Activated CD4-positive, CD25-positive, alpha-beta regulatory T cell (primary cell): ENCODE measurements at places on chromosomes 3 and 15.

DNA sequence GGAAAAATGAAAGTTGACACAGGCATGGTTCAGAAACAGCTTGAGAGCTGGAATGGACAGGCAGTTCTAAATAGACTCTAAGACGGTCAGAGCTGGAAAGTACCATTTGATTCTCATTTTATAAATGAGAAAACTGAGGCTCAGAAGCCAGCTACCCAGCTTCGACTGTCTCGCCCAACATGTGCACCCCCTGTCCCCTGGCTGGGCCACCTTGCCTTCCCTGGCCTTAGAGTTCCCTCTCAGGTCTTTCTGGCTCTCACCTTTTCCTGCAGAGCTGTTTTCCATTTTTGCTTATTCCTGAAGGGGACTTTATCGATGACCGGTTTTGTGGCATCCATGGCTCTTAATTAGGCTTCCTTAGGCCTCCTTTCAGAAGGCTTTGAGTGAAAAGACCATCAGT is 17.3 kb upstream of the DOCK3 start:
- DNase-seq = no peak

- no peak for DNase-seq
Measured at GRCh38 chr3:25573386-25574171, 91.1 kb downstream of the TOP2B start.

- no peak for DNase-seq
Measured at GRCh38 chr15:34610354-34610753, 26.9 kb upstream of the GOLGA8B start.

- DNase-seq = no peak
Measured at GRCh38 chr3:139286825-139287224, 57.0 kb upstream of the MRPS22 start.
